ENCODE measurements at places on chromosomes 16 and 17. TPM values are rescaled to one million over a fixed set of nuclear protein-coding genes. Genes with fewer than 3 reads are reported as not detected.

DNA sequence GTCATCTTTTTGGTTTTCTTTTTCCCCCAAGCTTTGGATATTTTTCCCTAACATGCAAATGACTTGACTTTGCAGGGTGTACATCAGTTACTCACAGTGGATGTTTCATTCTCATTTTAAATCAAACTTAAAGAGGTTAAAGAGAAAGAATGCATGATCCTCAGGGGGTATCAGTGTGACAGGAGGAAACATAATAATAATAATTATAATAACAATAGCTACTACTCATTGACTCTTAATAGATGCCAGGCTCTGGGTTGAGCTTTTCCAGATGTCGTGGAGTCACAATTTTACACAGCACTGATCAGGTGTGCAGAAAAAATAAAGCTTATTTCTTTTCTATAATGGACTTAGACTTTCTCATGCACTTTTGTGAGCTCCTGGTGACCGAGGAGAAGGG lies 157.2 kb upstream of the CACNG3 start:
- no peak for DNase-seq

GRCh38 chr17:51035431-51035830 lies 85.2 kb downstream of the SPAG9 start:
- no peak for DNase-seq

- DNase-seq, result no peak
These were observed 4.3 kb downstream of the YBX2 start for GRCh38 chr17:7290166-7290565.

- DNase-seq, result no peak
These were observed 111.8 kb upstream of the LHX1 start for GRCh38 chr17:36825521-36825920.

KRT28 gene
- total RNA-seq, result not detected
